Activated naive CD8-positive, alpha-beta T cell treated with anti-CD3 and anti-CD28 coated beads, Interleukin-2, amount 10 ng/mL, durations not matched to agents 7 days and 5 days (primary cell): ENCODE measurements at places on chromosomes 2 and 18. TPM values are rescaled to one million over a fixed set of nuclear protein-coding genes. Genes with fewer than 3 reads are reported as not detected.

DNA sequence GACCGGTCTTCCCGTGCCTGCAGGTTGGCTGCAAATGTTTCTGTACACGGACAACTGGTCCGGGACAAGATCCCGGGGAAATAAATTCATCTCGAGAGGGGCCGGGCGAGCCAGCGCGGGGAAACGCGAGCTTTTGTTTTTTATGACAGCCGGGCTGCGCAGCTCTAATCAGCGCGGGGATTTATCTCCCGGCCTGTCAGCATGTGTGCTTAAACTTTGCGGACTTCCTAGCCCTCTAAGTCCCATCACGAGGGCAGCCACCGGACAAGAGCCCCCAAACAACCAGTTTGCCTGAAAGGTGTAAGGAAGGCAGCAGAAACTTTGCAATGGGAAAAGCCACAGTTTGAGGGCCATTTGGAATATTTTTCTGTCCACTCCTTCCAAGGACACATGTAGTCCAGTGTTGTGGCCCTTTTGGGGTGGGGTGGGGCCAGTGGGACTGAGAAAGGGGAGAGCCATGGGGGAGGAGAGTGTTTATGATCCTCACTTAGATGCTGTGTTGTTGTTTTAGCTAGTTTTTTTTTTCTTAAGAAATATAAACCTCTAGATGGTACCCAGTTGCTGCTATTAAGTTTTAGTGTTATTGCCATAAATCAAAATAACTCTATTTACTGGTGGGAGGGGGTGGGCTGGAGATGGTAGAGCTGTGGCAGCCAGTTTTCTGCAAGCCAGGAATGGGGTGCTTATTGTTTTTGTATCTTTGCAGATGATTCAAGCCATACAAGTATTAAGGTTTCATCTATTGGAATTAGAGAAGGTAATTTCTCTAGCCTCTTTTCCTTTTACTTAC, 6.0 kb downstream of the MEIS1 start:
- H3K4me1 ChIP-seq = peaks cover 6% of the 10 kb centered on the region
- no peak overlapping the region for H3K27ac ChIP-seq
- no peaks in the 10 kb centered on the region for H3K36me3 ChIP-seq
- no peak for DNase-seq

The AFTPH gene
- 38.9 TPM for total RNA-seq

The SPHKAP gene
- not detected for total RNA-seq

DNA sequence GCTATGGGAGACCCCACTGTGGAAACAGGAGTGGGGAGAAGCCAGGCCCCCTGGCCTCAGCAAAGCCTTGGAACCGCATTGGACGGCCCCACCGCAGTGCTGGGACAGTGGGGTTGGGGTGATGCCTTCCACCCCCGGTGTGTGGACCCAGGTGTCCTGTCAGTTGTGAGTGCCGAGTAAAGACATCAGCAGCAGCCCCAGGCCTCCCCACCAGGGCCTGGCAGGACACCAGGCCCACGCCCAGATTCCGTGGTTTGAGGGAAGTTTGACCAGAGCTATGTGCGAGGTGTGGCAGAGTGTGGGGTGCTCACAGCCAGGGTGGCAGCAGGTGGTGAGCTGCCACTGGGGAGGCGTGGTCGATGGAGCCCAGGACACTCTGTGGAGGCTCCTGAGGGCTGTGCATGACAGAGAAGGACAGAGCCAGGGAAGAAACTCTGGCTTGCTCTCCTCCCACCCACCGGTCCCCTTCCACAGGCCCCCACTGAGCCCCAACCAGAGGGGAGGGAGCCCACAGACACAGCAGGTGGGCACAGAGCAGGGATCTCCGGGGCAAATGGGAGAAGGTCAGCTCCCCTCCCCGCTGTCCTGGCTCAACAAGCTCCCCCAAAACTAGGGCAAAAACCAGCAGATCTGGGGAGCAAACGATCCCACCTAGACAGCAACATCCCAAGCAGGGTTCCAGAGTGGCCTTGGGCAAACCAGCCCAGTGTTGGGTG, 69.1 kb downstream of the TWIST2 start:
- H3K36me3 ChIP-seq = no peaks in the 10 kb centered on the region
- H3K27me3 ChIP-seq = no peaks in the 10 kb centered on the region
- no peak for DNase-seq

DNA sequence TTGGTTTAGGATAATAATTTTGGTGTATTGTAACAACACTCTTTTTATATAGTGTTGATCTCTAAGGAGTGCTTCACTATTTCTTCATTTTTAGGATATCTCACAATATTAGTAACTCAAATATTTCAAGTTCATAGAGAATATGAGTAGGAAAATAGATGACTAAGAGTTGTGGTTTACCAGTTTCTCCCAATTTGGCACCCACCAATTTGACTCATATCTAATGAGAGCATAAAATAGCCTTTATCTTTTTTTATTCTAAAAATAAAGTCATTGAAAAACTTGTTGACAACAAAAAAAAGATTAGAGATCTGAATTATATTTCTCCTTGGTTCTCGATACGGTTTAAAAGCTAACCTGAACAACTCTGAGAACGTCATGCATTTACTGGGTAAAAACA, 204.0 kb downstream of the PARD3B start:
- H3K36me3 ChIP-seq = no peaks in the 10 kb centered on the region
- no peak for DNase-seq
- no peak overlapping the region for H3K4me3 ChIP-seq
- no peak overlapping the region for H3K27ac ChIP-seq
- H3K4me1 ChIP-seq = no peaks in the 10 kb centered on the region

GRCh38 chr2:234249034-234249735, 198.7 kb downstream of the SPP2 start:
- H3K27me3 ChIP-seq = peaks cover 14% of the 10 kb centered on the region
- no peak overlapping the region for H3K4me3 ChIP-seq

The GAL3ST2 gene
- 0.22 TPM for total RNA-seq

- no peak for DNase-seq
- H3K27me3 ChIP-seq = no peaks in the 10 kb centered on the region
- no peaks in the 10 kb centered on the region for H3K4me1 ChIP-seq
- H3K36me3 ChIP-seq = no peaks in the 10 kb centered on the region
Observed at GRCh38 chr2:95391641-95392310, 10.7 kb upstream of the FAHD2A start.

The CDCA7 gene
- total RNA-seq = 77.8 TPM

DNA sequence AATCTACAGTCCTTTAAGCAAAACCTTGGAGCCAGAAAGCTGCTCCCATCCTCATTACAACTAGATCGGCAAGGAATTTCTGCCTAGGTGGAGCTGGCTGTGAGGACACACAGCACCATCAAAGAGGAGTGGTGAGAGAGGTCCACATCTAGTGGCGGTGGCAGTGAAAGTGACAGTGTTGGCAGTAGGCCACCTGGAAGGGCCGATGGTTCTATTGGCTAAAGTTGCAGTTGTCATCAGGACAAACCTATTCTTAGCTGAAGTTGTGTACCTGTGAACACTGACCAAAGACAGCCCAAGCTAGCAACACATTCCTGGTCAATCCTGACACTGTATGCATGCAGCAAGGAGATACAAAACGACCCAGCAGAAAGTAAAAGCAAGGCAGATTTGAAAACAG, 218.1 kb upstream of the CHAC2 start:
- no peak overlapping the region for H3K27ac ChIP-seq
- H3K4me3 ChIP-seq = no peak overlapping the region
- H3K4me1 ChIP-seq = no peaks in the 10 kb centered on the region
- no peak for DNase-seq
- no peaks in the 10 kb centered on the region for H3K36me3 ChIP-seq
- no peaks in the 10 kb centered on the region for H3K27me3 ChIP-seq

The ITGA4 gene
- total RNA-seq = 216 TPM

- no peaks in the 10 kb centered on the region for H3K36me3 ChIP-seq
- peaks cover 14% of the 10 kb centered on the region for H3K4me1 ChIP-seq
- H3K27ac ChIP-seq = no peak overlapping the region
- peaks cover 4% of the 10 kb centered on the region for H3K27me3 ChIP-seq
Observed at GRCh38 chr2:219638948-219639755, 11.7 kb downstream of the SLC4A3 start.

The CDKL4 gene
- 0.50 TPM for total RNA-seq

GRCh38 chr2:239001794-239002193, 153.9 kb downstream of the TWIST2 start:
- H3K4me1 ChIP-seq = no peaks in the 10 kb centered on the region
- no peaks in the 10 kb centered on the region for H3K36me3 ChIP-seq
- no peak for DNase-seq
- peaks cover 2% of the 10 kb centered on the region for H3K27me3 ChIP-seq

GRCh38 chr2:114034742-114035141, 144.9 kb downstream of the ACTR3 start:
- no peak overlapping the region for H3K4me3 ChIP-seq
- H3K27ac ChIP-seq = no peak overlapping the region
- DNase-seq = no peak
- no peaks in the 10 kb centered on the region for H3K4me1 ChIP-seq

DNA sequence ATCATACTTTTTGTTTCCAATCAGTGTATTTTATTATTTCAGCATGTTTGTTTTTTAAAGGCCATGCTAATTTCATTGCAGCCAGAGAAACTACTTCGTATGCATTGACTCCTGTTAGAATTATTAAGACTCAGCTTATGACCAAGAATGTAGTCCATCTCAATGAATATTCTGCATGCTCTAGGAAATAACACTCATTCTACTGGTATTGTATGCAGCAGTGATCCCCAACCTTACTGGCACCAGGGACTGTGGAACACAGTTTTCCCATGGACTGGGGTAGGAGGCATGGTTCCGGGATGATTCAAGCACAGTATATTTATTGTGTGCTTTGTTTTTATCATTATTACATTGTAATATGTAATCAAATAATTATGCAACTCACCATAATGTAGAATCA, 356.9 kb downstream of the DSEL start:
- H3K4me3 ChIP-seq = no peak overlapping the region
- H3K27me3 ChIP-seq = no peaks in the 10 kb centered on the region
- no peak overlapping the region for H3K27ac ChIP-seq
- H3K4me1 ChIP-seq = no peaks in the 10 kb centered on the region
- no peak for DNase-seq

- H3K4me1 ChIP-seq = peaks cover 4% of the 10 kb centered on the region
- H3K36me3 ChIP-seq = no peaks in the 10 kb centered on the region
- no peak for DNase-seq
- H3K4me3 ChIP-seq = no peak overlapping the region
Observed at GRCh38 chr2:233901367-233901766, 15.8 kb upstream of the TRPM8 start.
